ENCODE measurements at places on chromosomes 6 and 20. TPM values are rescaled to one million over a fixed set of nuclear protein-coding genes. Genes with fewer than 3 reads are reported as not detected.

DNA sequence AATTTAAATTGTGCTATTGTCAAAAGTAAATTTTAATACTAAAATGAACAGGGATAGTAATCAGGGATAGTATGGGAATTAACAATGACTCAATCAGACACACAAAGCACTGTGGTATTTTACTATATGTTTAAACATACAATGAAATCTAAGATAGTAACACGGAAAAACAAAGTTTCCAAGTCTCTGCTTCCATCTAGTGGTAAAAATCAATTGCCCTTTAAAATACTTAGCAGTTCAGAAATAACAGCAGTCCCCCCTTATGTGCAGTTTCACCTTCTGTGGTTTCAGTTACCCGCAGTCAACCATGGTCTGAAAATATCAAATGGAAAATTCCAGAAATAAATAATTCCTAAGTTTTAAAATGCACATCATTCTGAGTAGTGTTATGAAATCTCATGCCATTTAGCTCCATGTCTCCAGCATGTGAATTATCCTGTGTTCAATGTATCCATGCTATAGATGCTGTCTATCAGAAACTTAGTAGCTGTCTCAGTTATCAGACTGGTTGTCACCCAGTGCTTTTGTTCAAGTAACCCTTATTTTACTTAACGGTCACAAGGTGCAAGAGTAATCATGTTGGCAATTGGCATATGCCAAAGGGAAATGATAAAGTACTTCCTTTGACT lies 58.5 kb downstream of the AHI1 start:
- DNase-seq, result no peak

The TMEM14A gene
- total RNA-seq, result 25.3 TPM

- no peak for DNase-seq
These were observed 104.8 kb downstream of the AGPAT4 start for GRCh38 chr6:161169035-161169434.

The GHRH gene
- not detected for total RNA-seq

GRCh38 chr6:109117346-109118035 lies 22.2 kb downstream of the CEP57L1 start:
- DNase-seq, result no peak
